ENCODE measurements at places on chromosomes 13 and 19.

DNA sequence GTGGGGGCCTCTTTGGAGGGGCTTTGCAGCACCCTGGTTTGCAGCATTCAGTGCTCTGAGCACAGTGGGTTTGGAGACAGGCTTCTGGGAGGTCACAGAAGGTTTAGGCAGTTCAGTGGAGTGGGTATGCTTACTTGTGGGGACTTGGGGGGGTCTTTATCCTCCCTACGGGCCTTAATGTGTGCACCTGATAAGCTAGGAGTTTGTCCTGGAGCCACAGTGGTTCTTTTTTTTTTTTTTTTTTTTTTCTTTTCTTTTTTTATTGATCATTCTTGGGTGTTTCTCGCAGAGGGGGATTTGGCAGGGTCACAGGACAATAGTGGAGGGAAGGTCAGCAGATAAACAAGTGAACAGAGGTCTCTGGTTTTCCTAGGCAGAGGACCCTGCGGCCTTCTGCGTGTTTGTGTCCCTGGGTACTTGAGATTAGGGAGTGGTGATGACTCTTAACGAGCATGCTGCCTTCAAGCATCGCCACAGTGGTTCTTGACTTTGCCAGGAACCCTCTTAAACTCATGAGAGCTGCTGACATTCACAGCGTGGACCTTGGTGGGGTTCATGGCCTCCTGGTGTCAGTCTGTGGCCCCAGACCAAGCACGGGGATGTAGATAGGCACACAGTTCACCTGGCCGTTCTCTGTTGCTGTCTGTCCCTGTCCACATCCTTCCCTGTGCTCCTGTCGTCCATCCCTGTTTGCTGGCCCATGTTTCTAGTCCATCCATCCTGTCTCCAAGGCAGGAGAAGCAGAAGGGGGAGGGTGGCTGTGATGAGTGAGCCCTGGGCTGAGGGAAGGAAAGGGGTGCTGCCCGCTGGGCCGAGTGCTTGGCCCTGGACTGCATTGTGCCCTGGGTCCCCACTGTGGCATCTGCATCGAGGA is 2.7 kb downstream of the EGLN2 start:
- DNase-seq = no peak

DNA sequence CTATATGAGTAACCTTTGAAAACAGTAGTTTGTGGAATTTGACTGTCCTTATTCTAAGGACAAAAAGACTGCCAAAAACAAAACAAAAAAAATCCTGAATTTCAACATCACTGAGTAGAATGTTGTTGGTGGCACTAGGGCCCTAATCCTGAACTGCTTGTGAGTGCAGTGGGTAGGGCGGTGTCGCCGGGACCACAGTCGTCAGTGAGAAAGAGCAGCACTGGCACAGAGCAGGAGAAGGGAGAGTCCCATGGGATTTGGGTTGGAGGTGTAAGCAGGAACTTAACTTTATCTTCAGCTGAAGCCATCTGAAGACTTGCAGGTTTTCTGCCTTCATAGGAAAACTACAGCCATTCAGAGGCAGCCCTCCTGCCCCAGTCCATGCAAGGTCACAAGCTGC is 5.6 kb downstream of the PCID2 start:
- no peak for DNase-seq

- DNase-seq = no peak
Observed at GRCh38 chr13:65841156-65841555, 1389.0 kb downstream of the PCDH9 start.

GRCh38 chr13:24271601-24272451 is 37.6 kb upstream of the C1QTNF9 start:
- DNase-seq = peak; percentile 80

DNA sequence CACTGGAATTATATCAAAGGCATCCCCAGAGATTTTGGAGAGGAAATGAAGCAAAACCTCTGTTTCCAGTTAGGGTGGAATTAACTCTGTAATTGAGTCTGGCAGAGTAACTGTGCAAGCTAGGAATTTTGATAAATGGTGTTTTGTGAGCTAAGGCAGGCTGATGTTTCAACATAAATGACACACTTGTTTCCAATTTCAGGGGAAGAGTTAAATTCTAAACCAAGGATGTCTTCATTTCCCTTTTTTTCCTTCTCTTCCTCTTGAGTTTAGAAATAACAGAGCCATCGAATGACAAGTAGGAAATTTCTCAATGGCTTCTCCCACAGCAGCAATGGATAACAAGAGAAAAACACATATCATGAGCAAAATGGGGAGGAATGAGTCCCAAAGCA is 131.2 kb downstream of the IRS2 start:
- DNase-seq = no peak

DNA sequence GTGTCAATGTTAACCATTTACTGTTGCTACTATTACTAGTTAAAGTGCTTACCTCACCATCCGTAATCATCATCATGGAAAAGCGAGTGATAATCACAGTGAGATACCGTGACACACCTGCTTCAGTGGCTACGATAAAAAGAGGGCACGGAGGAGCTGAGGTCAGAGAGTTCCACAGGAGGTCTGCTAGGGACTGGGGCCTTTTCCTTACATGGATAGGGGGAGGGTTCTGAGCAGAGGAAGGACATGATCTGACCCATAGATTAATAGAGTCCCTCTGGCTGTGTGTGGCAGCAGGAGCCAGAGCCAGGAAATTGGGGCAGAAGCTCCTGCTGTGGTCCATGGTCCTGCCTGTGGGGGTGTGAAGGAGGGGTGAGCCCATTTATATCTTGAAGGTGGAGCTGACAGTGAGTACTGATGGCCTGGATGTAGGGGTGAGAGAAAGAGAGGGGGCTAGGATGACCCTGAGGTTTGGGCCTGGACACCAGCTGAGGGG is 136.7 kb downstream of the SIPA1L3 start:
- no peak for DNase-seq

- no peak for DNase-seq
Observed at GRCh38 chr19:18780081-18780480, 11.0 kb downstream of the COMP start.

DNA sequence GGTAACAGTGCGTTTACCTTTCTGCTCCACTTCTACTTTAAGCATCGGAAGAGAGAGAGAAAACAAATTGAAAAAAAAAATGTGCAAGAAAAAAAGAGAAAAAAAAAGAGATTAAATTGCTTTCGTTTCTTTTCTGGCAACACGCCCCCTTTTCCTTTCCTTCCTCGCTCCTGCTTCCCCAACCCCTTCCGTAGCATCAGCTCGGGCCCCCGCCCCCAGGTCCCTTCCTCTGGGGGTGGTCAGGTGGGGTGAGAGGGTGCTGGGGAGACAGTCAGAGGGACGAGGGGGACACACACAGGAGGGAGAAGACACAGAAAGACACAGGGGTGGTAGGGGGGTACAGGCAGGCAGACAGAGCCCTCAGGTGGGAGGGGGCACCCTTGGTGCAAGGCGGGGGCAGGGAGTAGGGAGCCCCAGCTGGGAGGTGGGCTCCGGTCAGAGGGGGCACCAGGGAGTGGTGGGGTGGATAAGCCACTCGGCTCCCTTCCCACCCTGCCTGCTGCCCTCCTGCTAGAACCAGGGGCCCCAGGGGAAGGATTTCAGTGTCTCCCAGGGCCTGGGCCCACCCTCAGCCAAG is 30.7 kb upstream of the ASF1B start:
- DNase-seq = no peak

DNA sequence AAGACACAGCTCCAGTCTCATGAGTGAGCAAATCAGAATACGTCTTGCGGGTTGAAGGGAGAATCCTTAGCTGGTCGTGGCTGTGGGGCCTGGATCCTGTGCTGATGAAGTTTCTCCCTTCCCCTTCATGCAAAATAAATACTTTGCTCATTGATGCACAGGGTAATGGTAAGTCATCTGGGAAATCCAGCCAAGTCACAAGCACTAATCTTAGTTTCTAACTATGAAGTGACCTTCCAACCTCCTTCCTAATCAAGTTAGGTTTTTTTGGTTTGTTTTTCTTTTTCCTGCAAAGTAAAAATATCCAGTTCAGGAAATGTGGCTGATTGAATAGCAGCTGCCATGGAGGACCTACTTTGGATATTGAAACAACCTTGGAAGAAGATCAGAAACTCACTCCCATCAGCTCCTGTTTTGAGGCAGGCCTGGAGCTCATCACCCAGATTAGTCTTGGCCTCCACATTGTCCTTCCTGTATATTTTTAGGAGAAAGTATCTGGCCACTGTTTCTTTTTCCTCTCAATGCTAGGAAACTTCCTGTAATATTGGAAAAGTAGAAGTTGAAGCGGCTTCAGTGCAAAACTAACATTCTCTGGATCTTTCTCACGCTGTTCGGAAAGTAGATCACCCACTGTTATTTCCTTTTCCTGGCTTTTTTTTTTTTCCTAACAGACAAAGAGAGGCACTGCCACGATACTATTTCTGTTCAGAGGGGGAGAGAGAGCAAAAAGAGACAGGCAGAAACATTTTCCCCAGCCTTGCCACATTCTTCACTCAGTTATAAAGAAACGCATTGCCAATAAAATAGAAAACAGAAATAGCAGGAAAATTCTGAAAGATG is 12.3 kb upstream of the ARL11 start:
- DNase-seq = no peak

DNA sequence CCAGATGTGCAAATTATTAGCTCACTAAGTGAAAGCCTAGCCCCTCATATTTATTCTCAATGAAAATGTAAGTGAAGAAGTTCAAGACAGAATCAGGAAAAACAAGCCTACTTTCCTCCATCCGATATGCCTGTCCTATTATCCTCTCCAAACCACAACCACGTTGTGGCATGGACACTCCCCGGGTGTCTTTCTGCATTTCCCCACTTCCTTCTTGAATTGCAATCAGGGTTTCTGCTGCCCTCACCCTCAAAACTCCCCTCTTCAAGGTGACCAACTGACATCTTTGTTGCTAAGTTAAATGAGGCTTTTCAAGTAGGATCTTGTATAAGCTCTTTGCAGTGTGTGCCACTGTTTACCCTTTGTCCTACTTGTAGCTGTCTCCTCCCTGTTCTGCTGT is 11.8 kb downstream of the SLC25A30 start:
- DNase-seq = no peak

All from activated CD4-positive, alpha-beta T cell treated with anti-CD3 and anti-CD28 coated beads for 36 hours (primary cell).